Neural crest cell (in vitro differentiated cells): ENCODE measurements at places on chromosomes 7 and 10. TPM values are rescaled to one million over a fixed set of nuclear protein-coding genes. Genes with fewer than 3 reads are reported as not detected.
A peak's percentile ranks its signal among the peaks of the same experiment; 100 is the strongest.

GRCh38 chr7:51261117-51261835 is 55.3 kb downstream of the COBL start:
- H3K4me1 ChIP-seq = peaks cover 4% of the 10 kb centered on the region
- H3K36me3 ChIP-seq = no peaks in the 10 kb centered on the region
- H3K4me3 ChIP-seq = no peak overlapping the region
- no peak overlapping the region for H3K27ac ChIP-seq

DNA sequence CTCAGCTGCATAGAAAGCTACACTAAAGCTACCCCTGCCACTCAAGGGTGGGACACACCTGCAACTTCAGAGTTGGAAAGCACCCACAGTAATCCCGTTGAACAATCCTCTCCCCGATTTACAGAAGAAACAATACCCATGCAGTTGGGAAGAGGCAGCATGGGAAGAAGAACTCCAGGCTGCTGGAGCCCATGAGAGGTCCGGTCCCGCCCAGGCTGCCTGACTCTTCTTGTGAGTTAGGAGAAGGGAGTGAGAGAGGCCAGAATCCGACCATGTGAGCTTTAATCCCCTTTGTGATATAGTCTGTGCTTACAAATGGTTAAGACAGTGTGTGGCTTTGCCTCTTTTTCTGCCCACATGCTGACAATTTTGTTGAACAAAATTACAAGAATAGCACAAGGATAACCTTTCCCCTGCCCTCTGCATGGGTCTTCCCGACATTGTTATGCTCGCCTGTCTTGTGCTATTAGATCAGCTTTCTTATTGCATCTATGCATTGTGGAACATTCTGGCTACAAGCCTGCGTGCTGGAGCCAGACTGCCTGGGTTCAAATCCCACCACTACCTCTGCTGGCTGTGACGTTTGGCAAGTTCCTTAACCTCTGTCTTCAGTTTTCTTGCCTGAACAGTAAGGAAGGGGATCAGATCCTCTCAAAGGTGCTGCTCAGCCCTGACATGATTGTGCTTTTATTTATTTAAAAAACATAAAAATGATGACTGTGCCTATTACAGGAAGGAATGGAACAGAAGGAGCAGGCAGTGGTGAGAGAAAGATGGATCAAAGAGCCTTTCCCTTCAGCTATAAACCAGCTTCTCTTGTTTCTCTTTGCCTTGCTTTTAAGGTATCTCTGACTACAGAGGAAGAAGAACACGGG is 56.0 kb downstream of the BPGM start:
- no peak overlapping the region for H3K4me3 ChIP-seq
- peaks cover 23% of the 10 kb centered on the region for H3K4me1 ChIP-seq
- H3K27me3 ChIP-seq = no peaks in the 10 kb centered on the region

GRCh38 chr10:1156921-1157614 is 100.9 kb downstream of the WDR37 start:
- peak overlapping the region; percentile 64 for H3K27ac ChIP-seq
- H3K4me3 ChIP-seq = no peak overlapping the region
- DNase-seq = no peak

- DNase-seq = no peak
- H3K27ac ChIP-seq = no peak within 1 kb of the TSS
- no peaks in the 10 kb centered on the region for H3K27me3 ChIP-seq
- H3K4me3 ChIP-seq = no peak within 1 kb of the TSS
- H3K36me3 ChIP-seq = no peaks in the 10 kb centered on the region
- H3K4me1 ChIP-seq = peaks cover 5% of the 10 kb centered on the region
These were observed at the start of gene ANKRD22 for GRCh38 chr10:88851706-88852105. Gene ANKRD22, minus strand, starts transcription at chr10:88851844. Its CDS starts 237 bp downstream, at chr10:88851607.

DNA sequence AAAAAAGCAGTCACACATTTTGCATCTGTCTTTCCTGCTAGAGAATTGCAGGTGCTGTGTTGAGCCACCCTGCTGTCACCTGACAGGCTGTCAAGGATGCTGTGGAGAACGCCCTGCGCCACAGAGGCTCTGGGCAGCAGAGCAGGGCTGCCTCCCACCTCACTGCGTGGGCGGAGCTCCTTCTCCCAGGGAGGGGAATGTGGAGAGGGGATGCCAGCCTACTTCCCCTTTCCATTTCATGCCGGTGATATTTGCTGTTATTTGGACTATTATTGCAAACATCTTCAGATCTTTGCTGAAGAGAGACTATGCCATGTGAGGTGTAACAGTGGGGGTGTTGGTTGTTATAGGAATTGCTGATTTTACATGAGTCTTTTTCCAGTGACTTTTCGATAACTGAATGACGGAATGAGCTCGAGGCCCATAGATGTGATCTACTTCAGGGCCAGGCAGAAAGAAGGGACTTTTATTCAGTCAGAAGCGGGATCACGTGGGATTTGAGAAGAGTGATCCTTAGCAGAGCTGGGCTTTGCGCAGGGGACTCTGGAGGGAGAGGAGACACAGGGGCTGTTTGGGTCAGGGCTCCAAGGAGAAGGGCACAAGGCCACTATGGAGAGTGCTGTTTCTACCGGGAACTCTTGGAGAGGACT is 13.6 kb upstream of the PRKAG2 start:
- H3K27ac ChIP-seq = no peak overlapping the region
- peaks cover 58% of the 10 kb centered on the region for H3K27me3 ChIP-seq
- no peaks in the 10 kb centered on the region for H3K36me3 ChIP-seq
- peaks cover 4% of the 10 kb centered on the region for H3K4me1 ChIP-seq
- DNase-seq = no peak

DNA sequence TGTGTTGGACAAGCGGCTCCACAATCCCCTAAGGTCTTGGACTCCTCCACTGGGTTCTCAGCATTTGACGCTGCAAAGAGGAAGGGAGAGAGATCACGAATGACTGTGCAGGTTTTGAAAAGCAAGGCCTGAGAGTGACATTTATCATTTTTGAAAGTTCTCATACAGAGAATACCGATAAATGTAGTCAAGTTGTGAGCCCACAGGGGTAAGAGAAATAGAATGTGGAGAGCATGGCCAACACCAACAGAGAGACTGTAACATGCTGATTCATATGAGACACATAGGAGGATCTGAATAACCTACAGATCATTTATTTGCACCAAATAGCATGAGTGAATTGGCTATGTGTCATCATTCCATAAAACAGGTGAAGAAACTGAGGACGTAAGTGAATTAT is 230.5 kb upstream of the MBL2 start:
- no peak for DNase-seq
- H3K27me3 ChIP-seq = no peaks in the 10 kb centered on the region
- H3K4me3 ChIP-seq = no peak overlapping the region

GRCh38 chr7:131908714-131909113 is 352.3 kb upstream of the PODXL start:
- no peak overlapping the region for H3K4me3 ChIP-seq
- no peaks in the 10 kb centered on the region for H3K36me3 ChIP-seq
- DNase-seq = no peak
- H3K27me3 ChIP-seq = peaks cover 20% of the 10 kb centered on the region
- no peak overlapping the region for H3K27ac ChIP-seq

- DNase-seq = no peak
- H3K27me3 ChIP-seq = no peaks in the 10 kb centered on the region
- no peak overlapping the region for H3K27ac ChIP-seq
- H3K4me1 ChIP-seq = no peaks in the 10 kb centered on the region
- H3K4me3 ChIP-seq = no peak overlapping the region
- peaks cover 11% of the 10 kb centered on the region for H3K36me3 ChIP-seq
These were observed 29.4 kb downstream of the LUC7L2 start for GRCh38 chr7:139389091-139389490.

DNA sequence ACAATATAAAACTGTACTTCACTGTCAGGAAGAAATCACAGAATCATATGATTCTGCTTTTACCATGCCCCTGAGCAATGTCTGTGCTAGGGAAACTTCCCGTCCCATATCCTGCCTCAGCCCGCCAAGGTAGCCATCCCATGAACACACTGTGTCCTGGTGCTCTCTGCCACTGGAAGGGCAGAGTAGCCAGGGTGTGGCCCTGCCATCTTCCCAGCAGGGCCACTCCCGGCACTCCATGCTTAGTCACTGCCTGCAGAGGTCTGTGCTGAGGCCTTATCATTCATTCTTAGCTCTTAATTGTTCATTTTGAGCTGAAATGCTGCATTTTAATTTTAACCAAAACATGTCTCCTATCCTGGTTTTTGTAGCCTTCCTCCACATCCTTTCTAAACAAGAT is 31.8 kb downstream of the AP3M1 start:
- no peak overlapping the region for H3K27ac ChIP-seq
- no peaks in the 10 kb centered on the region for H3K27me3 ChIP-seq
- H3K4me1 ChIP-seq = no peaks in the 10 kb centered on the region
- H3K36me3 ChIP-seq = peaks cover 7% of the 10 kb centered on the region
- no peak for DNase-seq
- H3K4me3 ChIP-seq = no peak overlapping the region

DNA sequence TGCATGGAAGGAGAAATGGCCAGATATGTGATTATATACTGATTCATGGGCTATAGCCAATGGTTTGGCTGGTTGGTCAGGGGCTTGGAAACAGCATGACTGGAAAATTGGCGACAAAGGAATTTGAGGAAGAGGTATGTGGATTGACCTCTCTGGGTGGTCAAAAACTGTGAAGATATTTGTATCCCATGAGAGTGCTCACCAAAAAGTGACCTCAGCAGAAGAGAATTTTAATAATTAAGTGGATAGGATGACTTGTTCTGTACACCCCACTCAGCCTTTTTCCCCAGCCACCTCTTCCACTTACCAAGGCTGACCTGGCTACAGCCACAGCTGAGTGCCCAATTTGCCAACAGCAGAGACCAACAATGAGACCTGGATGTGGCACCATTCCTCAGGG is 146.7 kb downstream of the GPR37 start:
- no peak overlapping the region for H3K27ac ChIP-seq
- DNase-seq = no peak
- peaks cover 3% of the 10 kb centered on the region for H3K36me3 ChIP-seq
- H3K4me1 ChIP-seq = no peaks in the 10 kb centered on the region
- no peaks in the 10 kb centered on the region for H3K27me3 ChIP-seq
- no peak overlapping the region for H3K4me3 ChIP-seq

DNA sequence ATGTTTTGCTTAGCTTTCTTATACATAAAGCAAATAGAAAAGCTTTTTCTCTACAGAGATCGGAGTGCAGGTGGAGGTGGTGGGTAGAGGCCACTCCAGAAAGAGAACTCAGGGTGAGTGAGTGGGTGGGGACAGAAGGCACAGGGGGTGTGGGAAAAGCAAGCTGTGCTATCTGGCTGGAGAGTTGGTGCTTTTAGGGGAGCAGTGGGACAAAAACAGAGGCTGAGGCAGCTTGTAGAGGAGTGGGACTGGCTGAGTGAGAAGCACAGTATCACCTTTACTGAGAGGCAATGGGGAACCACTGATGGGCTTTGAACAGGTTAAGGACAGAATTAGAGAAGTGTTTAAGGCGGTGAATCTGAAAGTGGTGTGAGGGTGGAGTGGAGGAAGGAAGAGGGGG is 275.3 kb downstream of the TCF7L2 start:
- peak overlapping the region; percentile 16 for H3K27ac ChIP-seq
- H3K36me3 ChIP-seq = peaks cover 2% of the 10 kb centered on the region
- DNase-seq = no peak
- H3K27me3 ChIP-seq = peaks cover 4% of the 10 kb centered on the region
- no peaks in the 10 kb centered on the region for H3K4me1 ChIP-seq

DNA sequence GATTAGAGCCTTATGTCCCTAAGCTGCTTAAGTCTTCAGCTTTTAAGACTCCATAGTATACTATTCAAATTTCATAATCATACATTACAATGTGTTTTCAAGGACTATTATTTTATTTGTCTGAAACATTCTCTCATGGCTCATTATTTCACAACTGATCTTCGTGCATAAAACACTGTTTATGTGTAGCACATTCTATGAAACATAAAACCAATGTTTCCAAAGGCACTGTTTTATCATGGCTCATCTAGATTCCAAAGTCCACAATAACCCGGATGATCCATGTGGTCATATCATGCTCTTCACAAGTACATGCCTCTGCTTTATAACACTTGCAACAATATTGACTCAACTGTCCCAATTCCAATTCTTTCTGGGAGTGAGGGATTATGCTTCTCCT is 806.1 kb downstream of the TNS3 start:
- no peak overlapping the region for H3K27ac ChIP-seq
- no peak overlapping the region for H3K4me3 ChIP-seq
- H3K4me1 ChIP-seq = peaks cover 18% of the 10 kb centered on the region
- DNase-seq = no peak

- H3K36me3 ChIP-seq = no peaks in the 10 kb centered on the region
- H3K27me3 ChIP-seq = no peaks in the 10 kb centered on the region
- no peak overlapping the region for H3K4me3 ChIP-seq
- peaks cover 13% of the 10 kb centered on the region for H3K4me1 ChIP-seq
- no peak overlapping the region for H3K27ac ChIP-seq
- DNase-seq = no peak
These were observed 119.3 kb upstream of the FRMD4A start for GRCh38 chr10:14450041-14450491.

DNA sequence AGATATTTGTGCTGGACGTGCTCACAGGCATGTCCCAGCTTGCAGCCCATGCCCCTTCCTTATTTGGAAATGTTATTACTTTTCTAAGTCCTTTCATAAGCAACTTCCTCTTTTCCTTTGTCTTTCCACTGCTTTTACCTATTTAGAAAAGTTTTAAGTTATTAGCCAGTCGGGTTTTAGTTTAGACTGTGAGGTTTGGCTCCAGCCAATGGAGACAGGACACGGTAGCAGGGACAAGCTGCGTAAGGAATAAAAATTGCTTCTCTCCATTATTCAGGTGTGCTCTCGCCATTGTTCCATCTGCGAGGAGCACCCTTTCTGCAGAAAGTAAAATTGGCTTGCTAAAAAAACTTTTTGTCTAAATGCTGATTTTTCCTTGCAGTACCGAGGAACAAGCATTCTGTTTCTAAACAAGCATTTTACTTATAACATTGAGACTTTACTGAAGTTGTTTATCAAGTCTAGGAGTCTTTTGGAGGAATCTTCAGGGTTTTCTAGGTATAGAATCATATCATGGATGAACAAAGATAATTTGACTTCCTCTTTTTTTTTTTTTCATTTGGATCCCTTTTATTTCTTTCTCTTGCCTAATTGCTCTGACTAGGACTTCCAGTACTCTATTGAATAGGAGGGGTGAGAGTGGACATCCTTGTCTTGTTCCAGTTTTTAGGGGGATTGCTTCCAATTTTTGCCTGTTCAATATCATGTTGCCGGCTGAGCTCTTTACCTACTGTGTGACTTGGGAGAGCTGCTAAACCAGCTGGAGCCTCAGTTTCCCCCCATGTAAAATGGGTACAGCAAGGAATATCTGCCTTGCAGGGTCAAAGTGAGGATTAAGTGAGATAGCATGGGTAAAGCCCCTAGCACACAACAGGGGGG is 63.8 kb downstream of the ALOX5 start:
- H3K4me3 ChIP-seq = no peak overlapping the region
- no peak for DNase-seq
- no peaks in the 10 kb centered on the region for H3K36me3 ChIP-seq
- no peaks in the 10 kb centered on the region for H3K4me1 ChIP-seq
- peaks cover 5% of the 10 kb centered on the region for H3K27me3 ChIP-seq

Gene OR2A42
- total RNA-seq = 0.14 TPM in 1 of 2 replicates, not detected in the other

Gene SEM1
- total RNA-seq = 56.4 and 63.0 TPM in 2 replicates

Gene ASZ1
- total RNA-seq = not detected in 2 replicates

Gene IPMK
- 6.7 and 7.1 TPM in 2 replicates for total RNA-seq

Gene IRF5
- total RNA-seq = not detected in 2 replicates

Gene FAM180A
- total RNA-seq = not detected in 2 replicates

Gene DLG5
- 82.2 and 87.3 TPM in 2 replicates for total RNA-seq

Gene RGS10
- total RNA-seq = 9.5 and 10.6 TPM in 2 replicates

Gene UNCX
- total RNA-seq = 2.4 and 2.7 TPM in 2 replicates

Gene CAMK2B
- total RNA-seq = 1.6 and 2.4 TPM in 2 replicates

Gene DYDC2
- total RNA-seq = 2.5 and 3.5 TPM in 2 replicates

Gene INHBA
- 0.07 TPM in 1 of 2 replicates, not detected in the other for total RNA-seq
